ENCODE measurements at places on chromosomes 12 and 14.

DNA sequence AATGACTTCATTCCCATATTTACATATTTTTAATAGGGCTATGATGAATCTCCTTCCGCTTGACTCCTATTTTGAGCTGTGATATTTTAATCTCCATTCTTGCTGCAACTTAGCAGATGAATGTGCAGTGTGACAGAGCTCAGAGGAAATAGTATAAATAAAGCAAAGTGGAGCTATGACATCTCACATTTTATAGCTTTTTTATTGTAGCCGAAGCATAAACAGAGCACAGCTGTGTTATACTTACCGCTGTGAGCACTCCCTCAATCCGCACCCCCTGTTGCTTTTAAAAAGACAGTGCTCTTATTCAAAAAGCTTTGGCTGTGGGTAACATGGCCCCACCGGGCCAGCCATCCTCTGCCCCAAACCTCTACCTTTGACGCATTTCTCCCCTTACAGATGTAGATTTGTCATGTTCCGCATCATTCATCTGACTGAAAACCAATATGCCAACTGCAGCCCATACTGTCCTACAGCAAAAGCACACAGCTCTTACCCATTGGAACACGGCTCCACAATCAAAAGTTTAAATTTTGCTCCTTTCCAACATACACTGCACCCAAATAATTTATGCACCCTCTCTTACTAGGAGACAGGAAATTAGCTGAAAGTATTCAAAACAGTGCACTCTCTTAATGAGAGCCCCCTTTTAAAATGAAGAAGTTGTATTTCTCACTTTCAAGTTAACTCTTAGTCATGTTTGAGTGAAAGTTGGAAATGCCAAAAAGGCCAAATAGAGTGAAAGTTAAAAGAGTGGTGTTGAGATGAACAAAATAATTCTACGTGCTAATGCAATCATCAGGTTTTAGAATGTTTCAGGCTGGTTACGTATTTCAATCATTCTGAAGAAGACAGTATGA is 429.3 kb upstream of the SOX5 start:
- DNase-seq = no peak

DNA sequence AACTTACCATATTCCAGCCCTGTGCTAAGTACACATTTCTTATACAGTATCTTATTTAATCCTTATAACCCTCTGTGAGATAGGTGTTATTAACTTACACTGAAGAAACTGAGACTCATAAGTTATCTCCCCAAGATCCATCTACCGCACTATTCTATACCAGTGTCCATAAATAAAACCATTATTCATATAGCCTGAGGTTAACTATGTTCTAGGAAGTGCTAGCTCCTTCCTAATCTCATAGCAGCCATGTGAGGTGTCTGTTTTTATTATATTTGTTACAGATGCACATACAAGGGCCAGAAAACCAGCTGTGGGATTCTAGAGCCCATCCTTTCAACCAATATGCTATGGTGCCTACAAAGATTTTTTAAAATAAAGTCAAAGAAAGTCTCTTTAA is 100.3 kb upstream of the RAP1B start:
- no peak for DNase-seq

DNA sequence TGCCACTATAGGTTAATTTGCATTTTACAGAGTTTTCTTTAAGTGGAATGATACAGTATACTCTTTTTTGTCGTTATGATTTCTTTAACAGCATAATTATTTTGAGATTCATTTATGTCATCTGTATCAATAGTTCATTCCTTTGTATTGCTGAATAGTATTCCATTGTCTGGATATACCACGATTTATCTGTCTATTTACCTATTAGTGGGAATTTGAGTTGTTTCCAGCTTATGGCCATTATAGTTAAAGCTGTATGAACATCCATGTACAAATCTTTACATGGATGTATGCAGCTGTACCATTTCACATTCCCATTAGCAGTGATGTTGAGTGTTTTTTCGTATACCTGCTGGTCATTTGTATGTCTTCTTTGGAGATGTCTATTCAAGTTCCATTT is 163.9 kb downstream of the ETNK1 start:
- DNase-seq = no peak

GRCh38 chr14:58362798-58363412 is 32.8 kb upstream of the TOMM20L start:
- DNase-seq = no peak

- no peak for DNase-seq
These were observed 231.3 kb downstream of the MON2 start for GRCh38 chr12:62697893-62698292.

DNA sequence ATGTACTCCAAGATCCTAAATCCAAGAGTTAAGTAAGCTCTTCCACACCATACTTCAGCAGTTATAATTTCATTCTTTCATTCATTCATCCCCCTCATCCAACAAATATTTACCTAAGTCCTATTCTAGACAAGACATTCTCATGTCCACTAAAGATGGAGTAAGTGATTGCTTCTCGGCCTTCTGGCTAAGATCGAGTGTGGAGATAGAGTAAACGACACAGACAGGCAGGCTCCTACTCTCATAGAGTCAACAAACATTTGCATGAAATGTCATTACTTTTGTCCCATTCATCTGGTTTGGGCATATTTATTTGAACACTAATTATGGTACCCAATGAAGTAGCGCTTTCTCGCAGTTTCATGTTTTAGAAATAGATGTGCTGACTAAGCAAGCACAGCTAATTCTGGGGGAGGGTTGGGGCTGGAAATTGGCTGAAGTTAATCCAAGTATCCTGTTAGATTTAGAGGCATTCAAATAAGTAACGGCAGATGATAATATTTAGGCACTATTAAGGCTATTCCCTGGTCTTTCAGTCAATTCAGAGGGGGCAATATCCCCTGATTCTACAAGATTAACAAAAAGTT is 176.5 kb downstream of the CEP128 start:
- no peak for DNase-seq

- no peak for DNase-seq
These were observed 590.4 kb downstream of the MED13L start for GRCh38 chr12:115687094-115687493.

GRCh38 chr12:64175254-64175945 is 46.7 kb downstream of the KICS2 start:
- DNase-seq = no peak

GRCh38 chr12:104189915-104190555 is 25.5 kb upstream of the TXNRD1 start:
- DNase-seq = no peak

- no peak for DNase-seq
These were observed 678 bp downstream of the INF2 start for GRCh38 chr14:104689881-104690711.

- DNase-seq = no peak
These were observed 89.8 kb downstream of the BTG1 start for GRCh38 chr12:92055877-92056276.

DNA sequence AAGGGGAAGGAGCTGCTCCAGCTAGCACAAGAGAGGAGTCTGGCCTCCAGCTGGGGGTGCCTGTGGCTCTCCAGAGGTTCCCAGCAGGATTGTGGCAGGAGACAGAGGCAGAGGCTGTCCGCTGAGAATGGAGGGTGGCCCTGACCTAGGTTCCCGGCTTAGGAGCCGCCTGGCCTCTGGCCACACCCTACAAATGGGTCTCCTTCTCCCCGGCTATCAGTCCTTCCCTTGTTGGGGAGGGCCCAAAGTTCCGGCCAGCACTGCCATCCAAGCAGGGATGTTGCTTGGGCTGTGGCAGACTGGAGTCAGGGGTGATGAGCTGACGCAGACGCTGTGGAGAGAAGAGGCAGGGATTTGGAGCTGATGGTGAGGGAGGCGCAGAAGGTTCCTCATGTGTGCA is 23.1 kb downstream of the SLC6A12 start:
- no peak for DNase-seq

- DNase-seq = no peak
These were observed 51.5 kb downstream of the ST8SIA1 start for GRCh38 chr12:22283006-22283506.

DNA sequence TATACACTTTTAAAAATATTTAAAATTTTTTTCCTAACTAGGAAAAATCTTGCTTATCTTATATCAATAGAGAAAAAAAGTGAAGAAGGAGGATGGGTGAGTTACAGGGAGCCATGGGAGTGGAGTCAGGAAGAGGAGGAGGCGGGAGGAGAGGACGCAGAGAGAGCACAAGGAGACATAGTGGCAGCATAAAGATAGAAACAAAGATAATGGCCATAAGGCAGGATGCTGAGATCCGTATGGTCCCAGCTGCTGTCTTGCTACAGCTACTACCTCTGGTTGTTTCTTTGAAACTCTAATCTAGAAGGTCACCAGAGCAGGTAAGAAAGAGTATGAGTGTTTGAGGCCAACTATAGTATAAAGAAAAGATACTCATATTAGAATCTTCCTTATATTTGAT is 2.6 kb upstream of the SOX5 start:
- no peak for DNase-seq

DNA sequence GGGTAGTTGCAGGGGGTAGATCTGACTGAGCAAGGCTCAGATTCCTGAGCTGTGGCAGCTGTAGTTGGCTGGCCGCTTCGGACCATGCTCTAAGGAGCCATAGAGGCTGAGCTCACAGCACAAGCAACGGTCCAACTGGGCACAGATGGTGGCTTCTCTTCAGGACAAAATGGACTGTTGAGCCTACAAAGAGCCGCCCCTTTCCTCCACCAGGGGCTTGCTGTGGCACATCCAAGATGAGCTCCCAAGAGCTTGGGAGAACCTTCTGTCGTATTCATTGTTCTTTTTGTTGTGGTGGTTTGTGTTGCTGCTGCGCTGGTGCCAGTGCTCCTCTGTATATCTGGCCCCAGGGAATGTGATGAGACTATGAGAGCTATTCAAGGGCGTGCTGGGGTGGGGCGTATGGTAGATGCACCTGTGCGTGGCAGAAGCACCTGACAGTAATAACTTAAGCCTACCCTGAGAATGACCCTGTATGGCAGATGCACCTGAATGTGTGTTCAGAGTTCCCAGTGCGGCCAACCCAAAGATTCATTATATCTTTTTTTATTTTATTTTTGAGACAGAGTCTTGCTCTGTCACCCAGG is 17.8 kb upstream of the LGALS3 start:
- no peak for DNase-seq

GRCh38 chr14:74616507-74616906 is 4.5 kb upstream of the LTBP2 start:
- DNase-seq = no peak

GRCh38 chr14:50530358-50530757 is 2.0 kb downstream of the MAP4K5 start:
- DNase-seq = no peak

All from GM19239 (cell line).